ENCODE measurements at places on chromosomes 11 and 22. TPM values are rescaled to one million over a fixed set of nuclear protein-coding genes. Genes with fewer than 3 reads are reported as not detected.
A peak's percentile ranks its signal among the peaks of the same experiment; 100 is the strongest.

- H3K36me3 ChIP-seq = no peaks in the 10 kb centered on the region
- DNase-seq = no peak
- peaks cover 8% of the 10 kb centered on the region for H3K4me1 ChIP-seq
- no peak overlapping the region for H3K27ac ChIP-seq
Measured at GRCh38 chr11:76617553-76618265, 52.8 kb downstream of the LRRC32 start.

DNA sequence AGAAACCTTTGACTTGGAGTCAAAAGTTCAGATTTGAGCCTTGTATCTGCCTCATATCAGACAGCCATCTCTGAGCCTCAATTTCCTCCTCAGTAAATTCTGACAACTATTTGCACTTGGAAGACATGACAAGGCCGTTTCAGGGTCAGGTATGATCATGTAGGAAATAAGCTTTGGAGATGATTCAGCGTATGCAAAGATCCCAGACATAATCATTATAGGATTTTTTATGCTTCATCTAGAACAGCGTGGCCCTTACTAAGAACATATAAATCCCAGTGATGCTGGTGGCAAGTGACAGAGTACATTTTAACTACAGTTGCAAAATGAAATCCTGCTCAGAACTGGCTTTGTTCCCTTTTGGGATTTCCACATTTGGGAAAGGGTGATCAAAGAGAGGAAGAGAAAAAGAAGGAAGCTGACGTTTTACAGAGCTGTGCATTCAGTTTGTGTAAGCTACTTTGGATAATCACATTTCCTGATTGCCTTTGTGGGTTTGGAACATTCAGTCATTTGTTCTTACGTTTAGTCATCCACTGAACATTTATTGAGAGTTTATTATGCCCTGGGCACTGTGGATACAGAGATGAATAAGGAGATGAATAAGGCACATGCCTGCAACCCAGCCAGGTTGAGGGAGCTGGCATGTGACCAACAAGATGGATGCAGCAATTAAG lies 81.9 kb upstream of the HEPHL1 start:
- no peak overlapping the region for H3K27ac ChIP-seq
- H3K27me3 ChIP-seq = no peaks in the 10 kb centered on the region
- no peaks in the 10 kb centered on the region for H3K4me1 ChIP-seq
- no peak overlapping the region for H3K4me3 ChIP-seq

- H3K27me3 ChIP-seq = no peaks in the 10 kb centered on the region
- H3K4me3 ChIP-seq = no peak overlapping the region
- DNase-seq = no peak
- H3K27ac ChIP-seq = no peak overlapping the region
Measured at GRCh38 chr11:113240389-113240788, 74.0 kb upstream of the TTC12 start.

GRCh38 chr11:105718641-105719040 lies 108.8 kb downstream of the GRIA4 start:
- DNase-seq = peak; percentile 64
- no peaks in the 10 kb centered on the region for H3K36me3 ChIP-seq
- no peak overlapping the region for H3K4me3 ChIP-seq
- H3K27me3 ChIP-seq = no peaks in the 10 kb centered on the region

DNA sequence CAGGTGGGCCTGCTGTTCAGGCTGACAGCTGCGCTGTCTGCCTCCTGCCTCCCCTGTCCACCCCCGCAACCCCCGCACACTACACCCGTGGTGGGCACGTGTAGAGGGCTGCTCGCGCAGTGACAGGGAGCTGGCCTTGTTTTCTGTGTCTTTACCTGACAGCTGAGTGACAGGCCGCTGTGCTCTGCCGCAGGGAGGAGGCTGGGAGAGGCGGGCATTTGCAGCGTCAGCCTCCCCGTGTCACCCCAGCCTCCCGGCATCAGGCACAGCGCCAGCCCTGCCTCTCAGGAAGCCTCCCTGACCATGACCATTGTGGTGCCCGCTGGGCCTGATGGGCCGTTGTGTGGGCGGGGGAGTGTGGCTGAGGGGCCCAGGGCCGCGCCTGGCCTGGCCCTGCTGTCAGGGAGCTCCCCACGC lies 32.0 kb upstream of the RELT start:
- no peak overlapping the region for H3K4me3 ChIP-seq
- H3K27me3 ChIP-seq = no peaks in the 10 kb centered on the region
- no peak for DNase-seq
- no peaks in the 10 kb centered on the region for H3K4me1 ChIP-seq

DNA sequence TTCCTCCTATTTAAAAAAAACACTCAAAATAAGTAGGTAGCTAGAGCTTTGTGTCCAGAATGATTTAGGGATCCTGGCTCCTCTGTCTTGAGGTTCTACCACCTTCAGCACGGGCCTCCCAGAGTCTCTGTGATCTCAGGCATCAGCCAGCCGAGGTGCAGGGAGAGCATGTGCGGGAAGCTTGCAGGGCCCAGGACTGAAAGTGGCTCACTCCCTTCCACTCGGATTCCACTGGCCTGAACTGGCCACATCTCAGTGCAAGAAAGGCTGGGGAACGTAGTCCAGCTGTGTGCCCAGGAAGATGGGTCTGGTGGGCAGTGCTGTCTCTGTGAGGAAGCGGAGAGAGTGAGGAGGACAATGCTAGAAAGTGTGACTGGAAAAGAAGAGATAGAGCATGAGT lies 68.3 kb upstream of the MYOD1 start:
- no peak overlapping the region for H3K4me3 ChIP-seq
- no peak overlapping the region for H3K27ac ChIP-seq
- H3K4me1 ChIP-seq = peaks cover 10% of the 10 kb centered on the region
- H3K36me3 ChIP-seq = no peaks in the 10 kb centered on the region

GRCh38 chr11:121503051-121503450 lies 50.3 kb upstream of the SORL1-AS1 start:
- H3K27me3 ChIP-seq = no peaks in the 10 kb centered on the region
- no peak overlapping the region for H3K4me3 ChIP-seq
- no peak for DNase-seq
- H3K27ac ChIP-seq = no peak overlapping the region

DNA sequence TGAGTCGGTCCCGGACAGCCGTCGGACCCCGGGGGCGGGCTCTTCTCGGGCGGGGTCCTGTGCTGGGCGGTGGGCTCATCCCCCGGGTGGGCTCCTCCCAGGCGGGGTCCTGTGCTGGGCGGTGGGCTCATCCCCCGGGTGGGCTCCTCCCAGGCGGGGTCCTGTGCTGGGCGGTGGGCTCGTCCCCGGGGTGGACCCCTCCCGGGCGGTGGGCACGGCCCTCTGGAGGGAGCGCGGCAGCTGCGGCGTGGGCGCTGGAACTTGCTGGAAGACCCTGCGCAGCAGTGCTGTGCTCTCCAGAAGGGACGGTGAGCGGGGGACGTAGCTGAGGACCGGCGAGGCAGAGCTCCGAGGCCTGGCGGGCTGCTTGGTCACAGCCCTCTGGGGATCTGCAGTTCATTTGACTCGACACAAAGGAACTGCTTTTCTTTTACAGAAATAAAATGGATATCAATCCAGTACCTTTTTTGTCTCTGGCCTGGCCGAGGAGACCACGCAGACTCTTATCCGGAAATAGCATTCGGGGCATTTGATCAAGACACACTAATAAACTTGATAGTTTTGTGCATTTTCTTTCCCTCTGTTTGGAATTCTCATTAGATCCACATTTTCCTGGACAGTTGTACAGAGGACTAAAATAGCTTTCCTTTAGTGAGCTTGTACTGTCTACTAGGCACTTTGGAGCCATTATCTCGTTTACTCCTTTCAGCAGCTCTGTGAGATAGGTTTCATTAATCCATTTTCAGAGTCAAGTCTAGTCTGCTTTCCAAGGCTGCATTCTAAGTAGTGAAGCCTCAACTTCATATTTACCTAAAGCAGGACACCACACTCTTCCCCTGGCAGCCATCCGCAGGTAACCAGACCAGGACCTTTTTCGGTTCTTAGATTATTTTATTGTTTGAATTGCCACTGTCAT lies 812 bp downstream of the JAM3 start:
- H3K27me3 ChIP-seq = no peaks in the 10 kb centered on the region
- no peaks in the 10 kb centered on the region for H3K36me3 ChIP-seq
- H3K4me3 ChIP-seq = peak overlapping the region; percentile 29
- H3K4me1 ChIP-seq = no peaks in the 10 kb centered on the region
- peak; percentile 64 for DNase-seq

GRCh38 chr11:1494650-1495049 lies 8.1 kb upstream of the MOB2 start:
- H3K27ac ChIP-seq = no peak overlapping the region
- DNase-seq = no peak
- H3K4me3 ChIP-seq = no peak overlapping the region
- H3K36me3 ChIP-seq = no peaks in the 10 kb centered on the region

DNA sequence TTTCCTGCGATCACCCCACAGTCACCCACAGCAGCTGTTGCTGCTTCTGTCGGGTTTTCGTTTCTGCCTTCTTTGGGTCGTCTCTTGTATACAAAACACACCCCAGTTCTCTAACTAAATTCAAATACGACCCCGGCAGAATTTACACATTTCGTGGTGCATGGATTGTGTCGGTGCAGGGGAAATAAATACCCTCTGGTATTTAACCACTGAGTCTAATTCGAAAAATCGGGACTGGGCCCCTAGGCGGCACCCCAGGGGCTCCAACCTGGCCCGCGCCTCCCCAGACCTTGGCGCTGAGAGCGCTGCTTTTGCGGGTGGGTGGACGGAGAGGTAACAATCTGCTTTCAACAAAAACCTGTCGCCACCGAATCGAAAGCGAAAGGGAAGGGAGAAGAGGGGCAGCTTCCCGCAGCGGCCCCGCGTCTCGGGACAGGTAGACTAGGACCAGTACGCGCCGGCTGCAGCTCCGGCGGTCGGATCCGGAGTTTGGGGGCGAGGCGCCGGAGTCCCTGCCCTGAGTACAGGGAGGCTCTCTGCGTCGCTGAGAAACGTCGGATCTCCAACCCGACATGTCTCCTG lies 4.4 kb downstream of the ALX4 start:
- peaks cover 66% of the 10 kb centered on the region for H3K27me3 ChIP-seq
- H3K36me3 ChIP-seq = no peaks in the 10 kb centered on the region
- no peak overlapping the region for H3K4me3 ChIP-seq
- DNase-seq = peak; percentile 71
- H3K4me1 ChIP-seq = no peaks in the 10 kb centered on the region
- no peak overlapping the region for H3K27ac ChIP-seq

GRCh38 chr11:87870086-87870485 lies 305.2 kb downstream of the RAB38 start:
- DNase-seq = no peak
- H3K27me3 ChIP-seq = no peaks in the 10 kb centered on the region
- H3K4me3 ChIP-seq = no peak overlapping the region

GRCh38 chr11:63931045-63931444 lies 7.8 kb upstream of the NAA40 start:
- H3K4me1 ChIP-seq = no peaks in the 10 kb centered on the region
- H3K27ac ChIP-seq = no peak overlapping the region
- H3K4me3 ChIP-seq = no peak overlapping the region

DNA sequence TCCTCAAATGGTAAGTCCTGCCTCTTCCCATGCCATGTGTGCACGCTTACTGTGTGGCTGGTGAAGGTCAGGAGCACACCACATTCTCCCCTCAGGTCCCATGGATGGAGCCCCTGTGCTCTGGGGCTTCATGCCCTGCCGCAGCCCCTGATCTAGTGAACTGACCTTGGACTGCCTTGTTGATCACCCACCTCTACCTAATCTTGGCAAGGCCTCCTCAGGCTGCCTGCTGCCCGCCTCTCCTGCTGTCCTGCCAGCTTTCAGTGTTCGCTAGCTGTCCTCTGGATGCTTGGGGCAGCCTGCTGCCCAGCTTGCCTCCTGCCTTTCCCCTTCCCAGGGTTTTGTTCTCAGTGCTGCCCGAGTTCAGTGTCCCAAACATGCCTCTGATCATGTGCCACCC lies 38.1 kb downstream of the CABIN1 start:
- H3K4me3 ChIP-seq = no peak overlapping the region
- H3K4me1 ChIP-seq = no peaks in the 10 kb centered on the region
- no peak overlapping the region for H3K27ac ChIP-seq

- no peaks in the 10 kb centered on the region for H3K27me3 ChIP-seq
- H3K4me1 ChIP-seq = no peaks in the 10 kb centered on the region
- no peak for DNase-seq
- peaks cover 14% of the 10 kb centered on the region for H3K36me3 ChIP-seq
- no peak overlapping the region for H3K4me3 ChIP-seq
Measured at GRCh38 chr22:27982630-27983180, 63.6 kb upstream of the PITPNB start.

DERL3 gene
- 24.7 TPM for total RNA-seq

SLC43A3 gene
- total RNA-seq = 39.8 TPM

RNF121 gene
- 59.4 TPM for total RNA-seq

RIC3 gene
- total RNA-seq = 30.7 TPM

PHOX2A gene
- not detected for total RNA-seq

SSRP1 gene
- 78.5 TPM for total RNA-seq

DCDC1 gene
- total RNA-seq = 6.6 TPM
